Right renal cortex interstitium (tissue), 3 donors: ENCODE measurements at places on chromosomes 16 and 17. TPM values are rescaled to one million over a fixed set of nuclear protein-coding genes. Genes with fewer than 3 reads are reported as not detected.

Gene GCGR
- polyA plus RNA-seq: 7.6 TPM

Gene NOD2
- polyA plus RNA-seq: 0.24 TPM

Gene NPIPA2
- not detected for polyA plus RNA-seq

Gene TNFSF13
- 11.6 TPM for polyA plus RNA-seq

Gene EMC6
- 26.7 TPM for polyA plus RNA-seq

Gene OR1F1
- polyA plus RNA-seq: not detected

Gene MAPT
- polyA plus RNA-seq: 9.5 TPM

Gene ZNF48
- 14.1 TPM for polyA plus RNA-seq

Gene OR2C1
- 0.72 TPM for polyA plus RNA-seq

Gene SDR42E2
- 0.16 TPM for polyA plus RNA-seq

Gene TIGD7
- 12.7 TPM for polyA plus RNA-seq

Gene GAS7
- polyA plus RNA-seq: 13.7 TPM

Gene GUCY2D
- 0.28 TPM for polyA plus RNA-seq

Gene NEUROD2
- not detected for polyA plus RNA-seq

Gene KRTAP16-1
- polyA plus RNA-seq: not detected

Gene TBC1D3I
- not detected for polyA plus RNA-seq

Gene USH1G
- polyA plus RNA-seq: 0.67 TPM

Gene KRT25
- 0.07 TPM for polyA plus RNA-seq

Gene ZNF213
- 9.3 TPM for polyA plus RNA-seq

Gene KRTAP9-4
- not detected for polyA plus RNA-seq

Gene ZPBP2
- polyA plus RNA-seq: not detected

Gene KRTAP4-9
- not detected for polyA plus RNA-seq

Gene DPEP1
- 18.0 TPM for polyA plus RNA-seq

Gene VAT1L
- 5.2 TPM for polyA plus RNA-seq

Gene KRT33B
- polyA plus RNA-seq: not detected

Gene HBA1
- polyA plus RNA-seq: 544 TPM

Gene HID1
- polyA plus RNA-seq: 10.4 TPM

Gene BRICD5
- polyA plus RNA-seq: 4.1 TPM

Gene NATD1
- 12.6 TPM for polyA plus RNA-seq

Gene NLRC3
- polyA plus RNA-seq: 1.6 TPM

Gene RNF222
- 0.06 TPM for polyA plus RNA-seq

Gene SHISA9
- polyA plus RNA-seq: 5.4 TPM

Gene CD300H
- 0.57 TPM for polyA plus RNA-seq

Gene ATXN2L
- polyA plus RNA-seq: 68.6 TPM

Gene ASPHD1
- polyA plus RNA-seq: 0.54 TPM

Gene TAT
- 0.07 TPM for polyA plus RNA-seq

Gene WNK4
- 8.7 TPM for polyA plus RNA-seq

Gene DPEP2
- polyA plus RNA-seq: 0.71 TPM

Gene PSMC3IP
- 16.3 TPM for polyA plus RNA-seq

Gene CPHXL
- polyA plus RNA-seq: not detected

Gene GSDMA
- polyA plus RNA-seq: 2.2 TPM

Gene PHAF1
- 26.7 TPM for polyA plus RNA-seq
